ENCODE measurements at places on chromosomes 1 and 21. TPM values are rescaled to one million over a fixed set of nuclear protein-coding genes. Genes with fewer than 3 reads are reported as not detected.

DNA sequence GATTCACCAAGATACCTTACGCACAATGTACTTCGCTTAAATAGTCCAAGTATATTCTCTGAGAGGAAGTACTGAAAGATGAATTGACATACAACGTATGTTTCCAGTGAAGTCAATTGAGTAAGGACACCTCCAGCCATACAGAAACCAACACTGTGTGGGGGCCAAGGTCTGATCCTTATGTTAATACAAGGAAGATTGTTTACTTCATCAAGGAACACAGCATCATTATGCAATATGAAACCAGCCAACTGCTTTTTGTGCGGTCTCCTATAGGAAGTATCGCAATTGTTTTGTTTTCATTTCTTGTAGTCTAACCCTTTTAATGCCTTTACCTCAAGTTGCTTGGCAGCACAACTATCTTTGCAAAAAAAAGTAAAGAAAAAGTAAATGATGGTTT is 28.2 kb upstream of the TEKT2 start:
- DNase-seq, result no peak

- no peak for DNase-seq
Observed at GRCh38 chr1:213995603-213996002, 7.8 kb downstream of the PROX1 start.

Gene ELAPOR1
- 0.36 TPM for polyA plus RNA-seq

- DNase-seq, result no peak
Observed at GRCh38 chr21:30580132-30580531, 10.1 kb downstream of the KRTAP22-2 start.

- DNase-seq, result no peak
Observed at GRCh38 chr1:54377040-54377691, 29.0 kb downstream of the SSBP3 start.

- no peak for DNase-seq
Observed at GRCh38 chr1:217090060-217090911, 367.1 kb upstream of the ESRRG start.

DNA sequence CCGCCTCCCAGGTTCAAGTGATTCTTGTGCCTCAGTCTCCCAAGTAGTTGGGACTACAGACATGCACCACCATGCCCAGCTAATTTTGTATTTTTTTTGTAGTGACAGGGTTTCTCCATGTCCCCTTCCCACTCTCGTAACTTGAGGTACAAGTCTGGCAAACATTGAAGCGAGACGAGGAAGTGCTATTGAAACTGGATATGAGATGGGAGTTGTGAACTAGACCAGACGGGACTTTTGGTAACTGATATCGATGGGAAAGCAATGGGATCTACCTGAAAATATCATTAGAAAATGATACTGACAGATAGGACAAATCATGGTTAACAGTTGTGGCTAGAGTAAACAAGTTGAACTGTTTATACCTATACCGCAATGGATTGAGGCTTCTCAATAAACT is 95.2 kb upstream of the TRABD2B start:
- no peak for DNase-seq

Data from spleen (tissue), 13 donors.